Kidney (tissue), 22 donors: ENCODE measurements at places on chromosomes 7 and 10.

- DNase-seq, result no peak
These were observed 33.3 kb upstream of the XPNPEP1 start for GRCh38 chr10:109956454-109957091.

- no peak for DNase-seq
These were observed 59.1 kb upstream of the PPIF start for GRCh38 chr10:79287973-79288723.

DNA sequence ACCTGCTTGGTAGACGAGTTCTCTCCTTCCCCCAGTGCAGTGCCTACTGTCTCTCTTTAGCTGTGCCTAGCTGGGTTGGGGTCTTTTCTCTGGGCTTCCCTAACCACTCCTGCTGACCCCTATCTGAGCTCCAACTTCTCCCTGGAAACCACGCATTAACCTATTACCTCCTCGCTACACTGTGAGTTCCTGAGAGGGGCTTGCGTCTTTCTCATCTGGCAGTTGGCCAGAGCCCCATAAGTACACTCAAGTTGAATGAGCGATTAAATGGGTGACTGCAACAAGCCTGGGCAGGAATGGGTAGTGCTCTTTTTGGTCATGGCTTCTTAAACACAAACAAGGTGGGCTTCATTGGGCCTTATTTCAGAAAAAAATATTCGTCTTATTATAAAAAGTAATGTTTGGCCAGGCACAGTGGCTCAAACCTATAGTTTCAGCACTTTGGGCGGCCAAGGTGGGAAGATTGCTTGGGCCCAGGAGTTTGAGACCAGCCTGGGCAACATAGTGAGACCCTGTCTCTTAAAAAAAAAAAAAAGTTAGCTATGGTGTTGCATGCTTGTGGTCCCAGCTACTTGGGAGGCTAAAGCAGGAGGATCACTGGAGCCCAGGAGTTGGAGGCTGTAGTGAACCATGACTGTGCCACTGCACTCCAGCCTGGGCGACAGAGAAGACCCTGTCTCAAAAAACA is 41.4 kb downstream of the SYPL1 start:
- peak; percentile 34 for DNase-seq

- peak; percentile 79 for DNase-seq
These were observed 9.2 kb downstream of the ITPRIP start for GRCh38 chr10:104328896-104329710.

- no peak for DNase-seq
These were observed 245.9 kb downstream of the MTERF1 start for GRCh38 chr7:91634485-91635177.

GRCh38 chr10:29358010-29358616 is 69.2 kb downstream of the LYZL1 start:
- no peak for DNase-seq

GRCh38 chr10:122678266-122678665 is 21.4 kb downstream of the C10orf120 start:
- DNase-seq, result no peak

DNA sequence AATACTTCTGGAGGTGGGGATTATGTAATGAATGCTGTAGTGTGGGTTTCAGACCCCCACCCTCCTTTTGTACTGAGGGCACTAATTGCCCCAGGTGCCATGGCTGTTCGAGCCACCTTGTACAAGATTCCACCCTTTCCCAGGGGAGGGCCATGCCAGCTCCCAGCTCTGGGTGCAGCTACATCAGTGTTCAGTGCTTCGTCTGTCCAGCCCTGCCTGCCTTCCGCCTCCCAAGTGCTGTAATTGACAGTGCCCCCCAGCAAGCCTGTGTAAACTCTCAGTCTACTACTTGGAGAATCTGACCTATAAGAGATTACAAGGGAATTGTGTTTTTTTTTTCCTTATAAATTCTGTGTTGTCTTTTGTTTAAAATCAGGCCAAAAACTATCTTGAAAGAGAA is 33.0 kb downstream of the GTF2I start:
- no peak for DNase-seq

DNA sequence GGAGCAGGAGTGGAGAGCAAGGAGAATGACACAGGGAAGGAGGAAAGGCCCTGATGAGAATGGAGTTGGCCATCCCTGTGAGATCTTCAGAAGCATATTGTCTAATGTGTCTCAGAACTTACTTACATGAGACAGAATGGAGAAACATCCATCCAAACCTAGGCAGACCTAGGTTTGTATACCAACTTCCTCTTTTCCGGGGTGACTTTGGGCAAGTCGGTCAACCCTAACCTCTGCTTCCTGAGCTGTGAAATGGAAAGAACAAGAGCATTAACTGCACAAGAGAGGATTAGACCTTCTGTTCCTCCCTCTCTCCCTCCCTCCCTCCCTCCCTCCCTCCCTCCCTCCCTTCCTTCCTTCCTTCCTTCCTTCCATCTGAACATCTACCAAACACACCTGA is 4.5 kb downstream of the GHRHR start:
- no peak for DNase-seq
